Esophagus muscularis mucosa (tissue), 4 donors: ENCODE measurements at places on chromosomes 5 and 9. TPM values are rescaled to one million over a fixed set of nuclear protein-coding genes. Genes with fewer than 3 reads are reported as not detected.

The PRDM9 gene
- not detected for total RNA-seq

The ST8SIA4 gene
- 1.6 TPM for total RNA-seq

The SPINK5 gene
- 0.06 TPM for total RNA-seq

The AGXT2 gene
- total RNA-seq = not detected

The C9 gene
- total RNA-seq = not detected

The NRG2 gene
- 3.8 TPM for total RNA-seq

The FAM221B gene
- total RNA-seq = not detected

The DDX4 gene
- not detected for total RNA-seq

The PTGES gene
- 4.6 TPM for total RNA-seq

DNA sequence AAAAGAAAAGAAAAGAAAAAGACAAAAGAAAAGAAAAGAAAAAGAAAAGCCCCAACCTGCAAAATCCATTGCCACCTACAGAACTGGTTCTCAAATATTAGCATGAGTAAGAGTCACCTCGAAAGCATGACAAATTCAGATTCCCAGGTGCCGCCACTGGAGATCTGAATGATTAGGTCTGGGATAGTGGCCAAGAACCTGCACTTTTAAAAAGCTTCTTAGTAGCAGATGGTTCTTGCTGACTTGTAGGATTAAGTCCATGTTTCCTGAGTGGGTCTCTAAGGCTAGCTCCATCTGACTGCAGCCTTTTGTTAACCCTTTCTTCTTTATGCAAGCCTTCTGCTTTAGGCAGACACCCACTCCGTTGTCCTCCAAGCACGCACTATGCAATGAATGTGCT, 178.5 kb upstream of the CDH18 start:
- no peak overlapping the region for H3K4me3 ChIP-seq
- H3K36me3 ChIP-seq = no peaks in the 10 kb centered on the region
- H3K27me3 ChIP-seq = no peaks in the 10 kb centered on the region
- no peaks in the 10 kb centered on the region for H3K4me1 ChIP-seq

- no peaks in the 10 kb centered on the region for H3K36me3 ChIP-seq
- H3K27ac ChIP-seq = no peak overlapping the region
- H3K4me3 ChIP-seq = no peak overlapping the region
- no peaks in the 10 kb centered on the region for H3K4me1 ChIP-seq
- DNase-seq = no peak
- no peaks in the 10 kb centered on the region for H3K27me3 ChIP-seq
These were observed 15.8 kb upstream of the FABP6 start for GRCh38 chr5:160213537-160213936.

- no peaks in the 10 kb centered on the region for H3K36me3 ChIP-seq
- no peak overlapping the region for H3K4me3 ChIP-seq
- no peak overlapping the region for H3K27ac ChIP-seq
- no peaks in the 10 kb centered on the region for H3K4me1 ChIP-seq
- no peaks in the 10 kb centered on the region for H3K27me3 ChIP-seq
These were observed 5.1 kb upstream of the CAST start for GRCh38 chr5:96657068-96657467.

GRCh38 chr5:68460147-68460798, 244.7 kb downstream of the PIK3R1 start:
- H3K27me3 ChIP-seq = no peaks in the 10 kb centered on the region
- no peaks in the 10 kb centered on the region for H3K36me3 ChIP-seq
- H3K27ac ChIP-seq = no peak overlapping the region
- peaks cover 9% of the 10 kb centered on the region for H3K4me1 ChIP-seq
- H3K4me3 ChIP-seq = no peak overlapping the region
- DNase-seq = no peak

- H3K27ac ChIP-seq = no peak overlapping the region
- H3K4me3 ChIP-seq = no peak overlapping the region
- H3K4me1 ChIP-seq = no peaks in the 10 kb centered on the region
These were observed 188.5 kb downstream of the CACNA1B start for GRCh38 chr9:138066049-138066448.

- no peaks in the 10 kb centered on the region for H3K36me3 ChIP-seq
- H3K4me3 ChIP-seq = no peak overlapping the region
- no peaks in the 10 kb centered on the region for H3K27me3 ChIP-seq
- DNase-seq = no peak
- H3K27ac ChIP-seq = no peak overlapping the region
These were observed 226.9 kb downstream of the IRX2 start for GRCh38 chr5:2524620-2525019.

DNA sequence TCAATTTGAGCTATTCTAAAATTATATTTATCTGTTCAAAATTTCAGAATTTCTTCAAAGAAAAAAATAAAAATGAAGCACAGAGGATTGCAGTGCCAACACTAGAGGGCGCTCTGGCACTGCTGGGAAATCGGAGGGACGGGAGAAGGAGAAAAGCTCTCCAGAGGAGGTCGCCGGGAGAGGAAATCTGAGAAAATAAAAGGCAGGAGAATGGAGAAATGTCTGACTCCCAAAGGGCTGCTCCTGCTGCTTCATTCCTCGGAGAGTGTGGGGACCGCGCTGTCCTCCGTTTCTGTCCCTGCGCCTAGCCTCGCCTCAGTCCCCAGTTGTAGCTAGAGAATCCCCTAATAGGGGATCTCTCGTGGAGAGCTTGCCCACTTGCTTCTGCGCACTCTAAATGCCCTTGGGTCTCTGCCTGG, 40.0 kb upstream of the ARSB start:
- DNase-seq = no peak
- peak overlapping the region; percentile 38 for H3K4me3 ChIP-seq
- peak overlapping the region; percentile 79 for H3K27ac ChIP-seq
- H3K4me1 ChIP-seq = peaks cover 44% of the 10 kb centered on the region
- no peaks in the 10 kb centered on the region for H3K27me3 ChIP-seq

GRCh38 chr5:156678484-156678883, 171.6 kb upstream of the PPP1R2B start:
- H3K4me3 ChIP-seq = no peak overlapping the region
- DNase-seq = no peak
- no peaks in the 10 kb centered on the region for H3K36me3 ChIP-seq
- no peaks in the 10 kb centered on the region for H3K27me3 ChIP-seq
- H3K27ac ChIP-seq = peak overlapping the region; percentile 61
- H3K4me1 ChIP-seq = peaks cover 38% of the 10 kb centered on the region

DNA sequence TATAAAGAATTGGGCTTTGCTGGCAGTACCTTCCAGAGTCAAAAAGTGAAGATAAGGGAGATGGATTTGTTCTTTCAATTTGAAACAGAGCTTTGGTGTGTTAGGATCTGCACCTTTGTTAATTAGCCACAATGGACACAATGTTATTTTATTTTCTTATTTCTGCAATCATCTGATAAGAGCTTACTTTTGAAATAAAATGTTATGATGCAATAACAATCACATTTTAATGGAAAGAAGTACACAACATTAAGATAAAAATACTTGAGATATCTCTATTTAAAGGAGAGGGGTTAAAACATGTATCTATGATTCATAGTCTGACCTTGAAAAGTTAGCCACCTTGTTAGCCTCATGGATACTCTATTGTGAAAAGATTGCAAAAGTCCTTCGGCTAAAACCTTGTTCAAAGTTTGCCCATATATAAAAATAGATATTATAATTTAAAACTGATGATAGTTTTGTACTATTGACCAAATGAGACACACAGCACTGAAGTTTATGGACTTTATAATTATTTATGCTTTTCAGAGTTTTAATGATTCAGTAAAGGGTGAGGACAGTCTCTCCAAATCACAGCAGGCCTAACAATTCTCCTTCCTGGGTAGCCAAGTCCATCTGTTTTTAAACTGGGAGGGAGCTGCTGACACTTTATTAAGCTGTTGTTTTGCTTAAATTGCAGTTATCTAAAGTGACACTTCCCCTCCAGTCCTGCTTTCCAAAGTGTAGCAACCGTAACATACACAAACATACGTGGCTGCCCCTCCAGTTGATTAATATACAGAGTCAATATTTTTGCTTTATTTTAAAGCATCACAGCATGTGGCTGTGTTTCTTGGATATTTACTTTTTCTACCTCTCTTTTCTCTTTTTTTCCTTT, 47.6 kb upstream of the DAP start:
- H3K36me3 ChIP-seq = no peaks in the 10 kb centered on the region
- H3K4me3 ChIP-seq = no peak overlapping the region
- H3K27me3 ChIP-seq = no peaks in the 10 kb centered on the region
- no peak for DNase-seq
- no peaks in the 10 kb centered on the region for H3K4me1 ChIP-seq

- no peaks in the 10 kb centered on the region for H3K36me3 ChIP-seq
- peaks cover 60% of the 10 kb centered on the region for H3K4me1 ChIP-seq
- no peak for DNase-seq
- H3K27ac ChIP-seq = peak overlapping the region; percentile 85
These were observed 121.0 kb downstream of the FEM1C start for GRCh38 chr5:115423541-115423940.

DNA sequence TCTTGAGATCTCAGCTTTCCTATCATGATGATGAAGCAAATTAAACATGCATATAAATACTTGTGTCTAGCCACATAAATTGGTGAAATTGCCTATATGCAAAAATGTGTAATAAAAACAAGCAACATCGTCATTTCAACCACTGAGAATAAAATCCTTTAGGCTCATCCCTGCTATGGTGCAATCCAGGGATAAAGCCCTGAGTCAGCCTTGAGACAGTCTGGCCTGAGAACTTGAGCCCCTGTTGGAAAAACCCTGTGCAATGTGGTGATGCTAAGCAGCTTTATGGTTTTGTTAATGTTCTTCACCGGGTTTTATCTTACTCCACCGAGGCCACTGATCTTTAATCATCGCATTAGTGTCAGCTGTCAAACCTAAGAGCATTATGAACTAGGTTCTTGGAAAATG, 170.5 kb downstream of the DCP2 start:
- H3K4me3 ChIP-seq = no peak overlapping the region
- no peaks in the 10 kb centered on the region for H3K4me1 ChIP-seq
- no peaks in the 10 kb centered on the region for H3K27me3 ChIP-seq
- H3K36me3 ChIP-seq = no peaks in the 10 kb centered on the region
- H3K27ac ChIP-seq = no peak overlapping the region

DNA sequence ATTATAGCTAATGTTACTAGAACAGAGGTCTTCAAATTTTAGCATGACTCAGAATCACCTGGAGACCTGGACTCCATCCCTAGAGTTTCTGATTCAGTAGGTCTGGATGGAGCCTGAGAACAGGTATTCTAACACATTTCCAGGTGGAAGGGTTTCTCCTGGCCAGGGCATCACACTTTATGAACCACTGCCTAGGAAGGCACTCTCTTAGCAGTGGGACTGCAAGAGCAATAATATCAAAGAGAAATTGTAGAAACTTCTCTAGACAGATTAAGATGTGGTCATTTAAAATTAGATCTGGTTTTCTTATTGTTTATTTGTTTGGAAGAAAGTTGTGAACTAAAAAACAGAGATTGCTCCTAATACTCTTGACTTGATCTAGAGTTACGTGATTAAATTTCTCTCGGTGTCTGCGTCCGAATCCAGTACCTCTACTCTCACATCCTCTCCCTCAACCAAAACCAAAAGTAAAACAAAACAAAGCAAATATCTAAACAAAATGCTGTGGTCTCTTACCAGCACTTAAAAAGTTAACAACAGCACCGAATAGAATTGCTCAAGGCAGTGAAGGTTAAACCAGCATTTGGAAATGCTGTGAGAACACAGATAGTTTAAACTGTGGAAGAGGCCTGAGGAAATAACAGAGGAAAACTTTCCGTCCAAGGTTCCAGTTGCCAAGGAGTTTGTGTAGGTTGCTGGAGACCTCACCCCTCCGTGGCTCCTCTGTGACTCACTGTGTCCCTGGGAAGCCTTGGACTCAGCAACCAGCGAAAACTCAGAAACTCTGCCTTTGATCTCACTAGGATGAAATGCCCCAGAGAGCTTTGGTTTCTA, 193.4 kb downstream of the ARRDC3 start:
- no peak for DNase-seq
- H3K27ac ChIP-seq = peak overlapping the region; percentile 79
- no peaks in the 10 kb centered on the region for H3K27me3 ChIP-seq

DNA sequence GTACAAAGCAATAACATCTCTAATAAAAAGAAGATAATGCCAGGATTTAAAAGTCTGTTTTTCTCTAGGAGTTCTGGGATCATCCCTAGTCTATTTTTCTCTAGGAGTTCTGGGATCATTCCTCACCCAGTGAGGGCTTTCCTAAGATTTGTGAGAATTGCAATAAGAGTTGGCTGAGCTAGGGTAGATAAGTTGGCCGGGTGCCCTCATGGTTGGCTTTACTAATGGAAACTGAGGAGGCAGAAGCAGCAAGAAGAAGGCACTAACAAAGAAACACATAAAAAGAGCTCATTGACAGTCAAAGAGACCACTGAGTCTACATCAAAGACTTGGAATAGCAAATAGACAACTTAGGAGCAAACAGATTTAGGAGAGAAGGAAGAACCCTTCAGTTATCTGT, 4.2 kb downstream of the SLC1A3 start:
- no peak overlapping the region for H3K27ac ChIP-seq
- no peaks in the 10 kb centered on the region for H3K27me3 ChIP-seq
- no peak overlapping the region for H3K4me3 ChIP-seq
- H3K36me3 ChIP-seq = no peaks in the 10 kb centered on the region
- DNase-seq = no peak
- H3K4me1 ChIP-seq = peaks cover 21% of the 10 kb centered on the region

DNA sequence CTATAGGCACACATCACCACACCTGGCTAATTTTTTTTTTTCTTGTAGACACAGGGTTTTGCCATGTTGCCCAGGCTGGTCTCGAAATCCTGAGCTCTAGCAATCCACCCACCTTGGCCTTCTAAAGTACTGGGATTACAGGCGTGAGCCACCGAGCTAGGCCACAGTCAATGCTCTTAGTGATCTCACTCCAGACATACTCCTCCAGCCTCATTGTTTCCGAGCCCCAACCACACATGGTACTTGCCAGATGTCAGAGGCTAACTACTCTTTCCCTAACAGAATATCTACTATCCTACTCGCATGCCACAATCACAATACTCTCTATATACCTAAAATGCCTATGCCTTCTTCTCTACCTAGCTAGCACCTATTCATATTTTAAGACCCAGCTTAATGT, 17.1 kb downstream of the SUSD1 start:
- no peaks in the 10 kb centered on the region for H3K27me3 ChIP-seq
- no peak overlapping the region for H3K4me3 ChIP-seq
- H3K4me1 ChIP-seq = no peaks in the 10 kb centered on the region
- no peaks in the 10 kb centered on the region for H3K36me3 ChIP-seq

DNA sequence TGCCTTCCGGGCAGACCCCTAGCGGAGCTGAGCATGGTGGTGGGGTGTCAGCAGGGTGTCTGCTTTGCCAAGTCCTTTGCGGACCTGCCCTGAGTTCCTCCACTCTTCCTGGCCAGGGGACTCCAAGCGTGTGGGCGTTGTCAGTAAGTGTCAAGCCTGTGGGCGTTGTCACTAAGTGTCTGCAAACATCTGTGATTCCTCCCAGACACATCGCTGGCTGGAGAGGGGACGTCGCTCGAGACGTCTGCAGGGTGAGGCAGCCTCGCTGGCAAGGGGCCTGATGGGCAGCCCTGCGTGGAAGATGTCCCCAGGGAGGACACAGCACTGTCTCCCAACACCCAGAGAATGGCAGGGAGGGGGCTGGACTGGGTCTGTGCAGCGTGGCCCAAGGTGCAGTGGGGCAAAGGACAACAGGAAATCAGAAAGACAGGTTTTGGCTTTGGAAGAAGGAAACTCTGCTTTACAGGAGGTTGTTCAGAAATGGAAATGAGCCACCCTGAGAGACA, 28.8 kb downstream of the ADAMTSL2 start:
- H3K27ac ChIP-seq = no peak overlapping the region
- H3K4me3 ChIP-seq = no peak overlapping the region
- peaks cover 46% of the 10 kb centered on the region for H3K4me1 ChIP-seq
- peaks cover 14% of the 10 kb centered on the region for H3K27me3 ChIP-seq
- H3K36me3 ChIP-seq = no peaks in the 10 kb centered on the region
- peak; percentile 94 for DNase-seq

GRCh38 chr5:154528005-154528594, 50.1 kb upstream of the HAND1 start:
- H3K4me3 ChIP-seq = no peak overlapping the region
- no peaks in the 10 kb centered on the region for H3K27me3 ChIP-seq
- H3K27ac ChIP-seq = no peak overlapping the region
- H3K4me1 ChIP-seq = no peaks in the 10 kb centered on the region
- DNase-seq = no peak
- no peaks in the 10 kb centered on the region for H3K36me3 ChIP-seq
